GM23248 (cell line): ENCODE measurements at places on chromosomes 12 and 14. TPM values are rescaled to one million over a fixed set of nuclear protein-coding genes. Genes with fewer than 3 reads are reported as not detected.

DNA sequence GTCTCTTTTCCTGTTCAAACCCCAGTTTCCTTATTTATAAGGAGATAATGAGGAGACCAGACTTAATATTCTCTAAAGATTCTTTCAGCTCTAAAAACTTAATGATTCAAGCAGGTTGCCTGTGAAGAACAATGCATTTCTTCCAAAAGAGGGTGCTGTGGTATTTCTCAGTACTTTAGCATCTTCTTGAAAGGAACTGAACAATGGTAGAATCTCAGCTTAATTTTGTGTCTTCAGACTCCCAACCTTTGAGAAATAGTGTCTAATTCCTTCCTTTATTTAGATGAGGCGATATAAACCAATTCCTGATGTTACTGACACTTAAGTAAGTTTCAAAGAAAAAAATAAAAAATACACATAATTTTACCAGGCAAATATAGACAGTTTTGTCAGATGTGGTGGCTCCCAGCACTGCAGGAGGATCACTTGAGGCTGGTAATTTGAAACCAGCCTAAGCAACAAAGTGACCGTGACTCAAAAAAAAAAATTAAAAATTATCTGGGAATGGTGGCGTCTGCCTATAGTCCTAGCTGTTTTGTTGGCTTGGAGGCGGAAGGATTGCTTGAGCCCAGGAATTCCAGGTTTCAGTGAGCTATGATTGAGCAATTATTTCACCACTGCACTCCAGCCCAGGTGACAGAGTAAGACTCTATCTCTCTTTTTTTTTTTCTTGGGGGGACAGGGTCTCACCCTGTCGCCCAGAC lies 76.9 kb upstream of the PSMA6 start:
- peak; percentile 67 for DNase-seq
- H3K27me3 ChIP-seq, result no peaks in the 10 kb centered on the region
- no peak overlapping the region for H3K4me3 ChIP-seq
- H3K36me3 ChIP-seq, result no peaks in the 10 kb centered on the region

GRCh38 chr12:30599608-30600007 lies 96.1 kb downstream of the IPO8 start:
- no peak overlapping the region for H3K4me3 ChIP-seq
- no peaks in the 10 kb centered on the region for H3K27me3 ChIP-seq
- no peak for DNase-seq
- no peaks in the 10 kb centered on the region for H3K4me1 ChIP-seq
- H3K27ac ChIP-seq, result no peak overlapping the region

DNA sequence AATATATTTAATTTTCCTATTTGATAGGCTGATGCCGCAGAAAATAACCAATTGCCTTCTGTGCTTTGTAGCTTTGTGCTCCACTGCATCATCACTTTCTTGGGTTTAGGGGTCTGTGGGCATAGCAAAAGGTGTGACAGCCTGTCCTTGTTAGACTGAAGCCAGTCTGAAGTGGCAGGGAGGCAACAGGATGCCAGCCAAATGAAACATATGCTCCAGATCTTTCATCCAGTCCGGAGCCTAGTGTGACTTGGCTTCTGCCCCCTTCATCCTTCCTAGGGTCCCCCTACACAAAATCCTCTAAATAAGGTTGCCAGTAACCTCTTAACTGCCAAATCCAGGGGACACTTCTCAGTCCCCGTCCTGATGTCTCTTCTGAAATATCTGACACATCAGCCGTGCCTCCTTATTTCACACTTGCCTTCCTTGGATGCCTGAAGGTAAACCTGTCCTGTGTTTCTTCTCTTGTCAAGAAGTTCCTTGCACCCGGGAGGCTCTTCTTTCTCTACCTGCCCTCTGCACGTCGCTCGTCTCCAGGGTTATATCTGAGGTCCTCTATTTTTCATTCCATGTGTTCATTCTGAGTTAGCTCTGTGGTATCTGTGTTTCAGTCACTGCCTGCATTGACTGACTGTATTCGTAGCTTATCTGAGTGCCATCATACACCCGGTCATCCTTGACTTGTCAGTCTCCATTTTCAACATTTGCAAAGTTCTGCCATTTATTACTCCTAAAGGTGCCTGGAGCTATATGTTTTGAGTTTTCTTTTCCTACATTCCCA lies 47.8 kb downstream of the HMGA2 start:
- peaks cover 23% of the 10 kb centered on the region for H3K36me3 ChIP-seq
- no peak overlapping the region for H3K27ac ChIP-seq
- no peaks in the 10 kb centered on the region for H3K27me3 ChIP-seq
- no peak for DNase-seq
- H3K4me1 ChIP-seq, result peaks cover 39% of the 10 kb centered on the region

DNA sequence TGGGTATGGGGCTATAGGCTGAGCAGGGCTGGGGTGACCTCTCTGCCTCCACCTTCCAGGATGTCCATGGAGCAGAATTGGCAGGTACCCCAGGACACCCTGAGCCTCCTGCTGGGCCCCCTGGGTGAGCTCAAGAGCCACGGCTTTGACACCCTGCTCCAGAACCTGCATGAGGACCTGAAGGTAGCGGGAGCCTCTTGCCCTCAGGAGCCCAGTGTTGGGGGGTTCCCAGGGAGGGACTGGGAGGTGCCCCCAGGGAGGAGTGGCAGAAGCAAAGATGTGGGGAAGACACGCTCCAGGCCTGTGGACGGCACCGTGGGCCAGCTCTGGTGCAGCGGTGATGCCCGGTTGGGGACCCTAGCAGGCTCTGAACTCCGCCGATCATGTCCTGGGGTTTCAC lies 8.3 kb downstream of the TNFAIP2 start:
- no peak overlapping the region for H3K27ac ChIP-seq
- no peak overlapping the region for H3K4me3 ChIP-seq
- H3K4me1 ChIP-seq, result 0 out of 2 replicates have a peak, but pooled peaks cover under 1% of the 10 kb centered on the region
- H3K27me3 ChIP-seq, result no peaks in the 10 kb centered on the region
- DNase-seq, result no peak

DNA sequence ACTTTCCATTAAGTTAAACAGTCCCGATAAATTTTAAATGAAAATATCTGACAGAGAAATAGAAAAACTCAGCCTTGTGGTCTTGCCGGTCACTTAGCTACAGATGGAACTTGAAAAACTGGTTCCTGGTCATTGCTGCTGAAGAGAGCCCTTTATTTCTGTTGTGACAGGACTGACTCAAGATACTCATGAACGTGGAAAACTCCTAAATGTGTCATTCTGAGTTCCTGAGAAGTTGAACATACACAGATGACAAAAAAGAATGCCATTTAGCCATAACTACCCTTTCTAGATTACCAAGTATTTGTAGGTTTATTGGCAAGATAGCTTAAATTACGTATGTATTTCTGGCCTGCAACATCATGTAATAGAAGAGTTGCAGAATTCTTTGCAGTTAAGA lies 134.2 kb downstream of the HMGA2 start:
- no peak overlapping the region for H3K27ac ChIP-seq
- peak; percentile 40 for DNase-seq

DNA sequence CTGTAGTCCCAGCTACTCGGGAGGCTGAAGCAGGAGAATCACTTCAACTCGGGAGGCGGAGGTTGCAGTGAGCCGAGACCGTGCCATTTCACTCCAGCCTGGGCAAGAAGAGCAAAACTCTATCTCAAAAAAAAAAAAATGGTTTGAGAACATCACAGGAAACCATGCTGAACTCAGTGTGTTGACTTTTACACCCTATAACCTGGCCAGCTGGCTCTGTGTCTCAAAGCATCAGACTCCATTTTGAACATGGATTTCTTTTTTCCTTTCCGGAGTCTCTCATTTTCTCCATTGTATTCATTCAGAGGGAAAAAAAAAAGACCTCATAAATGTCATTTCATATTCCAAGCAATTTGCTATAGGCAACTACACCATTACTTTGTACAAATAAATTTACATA lies 63.2 kb upstream of the FOXN3 start:
- DNase-seq, result no peak
- no peaks in the 10 kb centered on the region; the same call in 1 of the 2 replicates for H3K4me1 ChIP-seq
- no peaks in the 10 kb centered on the region for H3K36me3 ChIP-seq
- H3K27me3 ChIP-seq, result no peaks in the 10 kb centered on the region
- H3K4me3 ChIP-seq, result no peak overlapping the region
- H3K27ac ChIP-seq, result no peak overlapping the region

GRCh38 chr14:88209273-88209672 lies 113.8 kb downstream of the KCNK10 start:
- no peaks in the 10 kb centered on the region for H3K27me3 ChIP-seq
- H3K27ac ChIP-seq, result no peak overlapping the region
- H3K4me3 ChIP-seq, result no peak overlapping the region
- H3K36me3 ChIP-seq, result no peaks in the 10 kb centered on the region

DNA sequence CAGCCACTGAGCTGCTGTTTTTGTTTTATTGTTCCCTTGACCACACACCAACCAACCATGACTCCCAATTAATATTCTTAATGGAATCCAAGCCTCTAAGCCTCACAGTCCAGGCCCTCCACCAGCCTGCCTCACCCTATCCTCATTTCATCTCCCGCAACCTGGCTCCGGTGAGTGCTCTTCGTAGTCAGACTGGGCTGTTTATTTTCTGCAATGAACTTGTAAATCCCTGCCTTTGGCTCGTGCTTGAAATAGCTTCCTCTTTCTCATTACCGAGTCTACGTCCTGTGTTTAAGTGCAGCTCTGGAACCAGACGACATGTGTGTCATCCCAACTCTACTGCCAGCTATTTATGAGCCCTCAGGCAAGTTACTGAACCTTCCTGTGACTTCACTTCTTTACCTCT lies 12.4 kb upstream of the ETFBKMT start:
- H3K27me3 ChIP-seq, result no peaks in the 10 kb centered on the region
- no peak overlapping the region for H3K4me3 ChIP-seq
- H3K36me3 ChIP-seq, result no peaks in the 10 kb centered on the region
- H3K4me1 ChIP-seq, result no peaks in the 10 kb centered on the region
- no peak overlapping the region for H3K27ac ChIP-seq
- peak; percentile 41 for DNase-seq

DNA sequence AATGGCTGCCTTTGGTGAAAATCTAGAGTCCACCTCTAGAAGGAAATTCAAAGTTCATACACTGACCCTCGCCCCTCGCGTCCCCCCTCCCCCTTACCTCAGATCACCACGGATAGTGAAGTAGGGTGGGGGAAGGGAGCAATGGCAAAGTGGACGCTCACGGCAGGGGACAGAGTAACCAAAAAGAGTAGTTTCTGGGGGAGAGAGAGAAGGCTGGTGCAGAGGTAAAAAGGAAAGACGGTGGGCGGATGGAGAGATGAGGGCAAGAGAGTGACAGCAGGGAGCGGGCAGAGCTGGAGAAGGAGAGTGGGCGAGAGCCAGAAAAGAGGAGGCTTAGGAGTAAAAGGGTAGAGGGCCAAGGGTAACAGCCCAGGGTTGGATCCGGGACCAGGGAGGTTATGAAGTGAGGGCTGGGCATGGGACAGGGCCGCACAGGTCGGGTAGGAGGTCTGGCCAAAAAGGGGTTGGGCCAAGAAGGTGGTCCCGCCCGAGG lies 423 bp downstream of the ALDH6A1 start:
- no peaks in the 10 kb centered on the region for H3K27me3 ChIP-seq
- H3K4me1 ChIP-seq, result peaks cover 16% of the 10 kb centered on the region
- no peaks in the 10 kb centered on the region for H3K36me3 ChIP-seq
- H3K27ac ChIP-seq, result peak overlapping the region; percentile 49
- no peak for DNase-seq

- H3K4me1 ChIP-seq, result peaks cover 4% of the 10 kb centered on the region; the same call in 1 of the 2 replicates
- no peak overlapping the region for H3K27ac ChIP-seq
- no peaks in the 10 kb centered on the region for H3K36me3 ChIP-seq
- no peak for DNase-seq
These were observed 8.0 kb downstream of the SLC8B1 start for GRCh38 chr12:113326775-113327395.

DNA sequence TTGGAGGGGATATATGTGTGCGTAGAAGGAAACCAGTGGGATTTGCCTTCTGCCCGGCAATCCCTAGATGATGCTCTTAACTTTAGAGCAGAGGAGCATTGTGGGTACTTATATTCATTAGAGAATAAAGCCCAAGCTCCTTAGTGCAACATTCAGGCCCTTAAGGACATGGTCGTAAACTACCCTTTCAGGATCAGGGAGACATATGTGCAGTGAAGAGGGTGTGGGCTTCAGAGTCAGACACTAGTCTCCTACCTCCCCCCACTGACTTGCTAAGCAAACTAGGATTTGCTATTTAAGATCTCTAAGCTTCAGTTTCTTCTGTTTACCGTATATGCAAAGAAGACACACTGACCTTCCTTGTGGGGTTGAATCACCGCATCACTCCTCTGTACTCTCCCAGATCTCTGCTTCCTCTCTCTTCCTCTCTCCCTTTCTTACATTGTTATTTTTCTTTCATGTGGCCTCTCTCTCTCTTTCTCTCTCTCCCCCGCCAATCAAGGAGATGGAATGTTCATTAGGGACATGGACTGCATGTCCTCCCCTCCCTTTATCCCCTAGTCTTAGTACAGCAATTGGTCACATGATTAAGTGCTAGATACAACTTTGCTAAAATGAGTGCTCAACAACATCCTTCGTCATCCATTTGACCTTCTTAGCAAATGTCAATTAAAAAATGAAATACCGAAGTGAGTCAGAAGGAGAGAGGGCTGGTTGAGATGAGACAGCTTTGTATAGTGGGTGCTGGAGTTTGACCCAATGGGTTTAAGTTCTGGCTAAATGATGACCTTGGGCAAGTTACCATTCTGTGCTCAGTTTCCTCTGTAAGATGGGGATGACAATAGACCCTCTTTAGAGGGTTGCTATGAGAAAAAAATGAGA lies 91.7 kb downstream of the TMX1 start:
- DNase-seq, result no peak
- H3K27ac ChIP-seq, result no peak overlapping the region
- H3K36me3 ChIP-seq, result no peaks in the 10 kb centered on the region
- no peak overlapping the region for H3K4me3 ChIP-seq
- peaks cover 50% of the 10 kb centered on the region for H3K4me1 ChIP-seq

DNA sequence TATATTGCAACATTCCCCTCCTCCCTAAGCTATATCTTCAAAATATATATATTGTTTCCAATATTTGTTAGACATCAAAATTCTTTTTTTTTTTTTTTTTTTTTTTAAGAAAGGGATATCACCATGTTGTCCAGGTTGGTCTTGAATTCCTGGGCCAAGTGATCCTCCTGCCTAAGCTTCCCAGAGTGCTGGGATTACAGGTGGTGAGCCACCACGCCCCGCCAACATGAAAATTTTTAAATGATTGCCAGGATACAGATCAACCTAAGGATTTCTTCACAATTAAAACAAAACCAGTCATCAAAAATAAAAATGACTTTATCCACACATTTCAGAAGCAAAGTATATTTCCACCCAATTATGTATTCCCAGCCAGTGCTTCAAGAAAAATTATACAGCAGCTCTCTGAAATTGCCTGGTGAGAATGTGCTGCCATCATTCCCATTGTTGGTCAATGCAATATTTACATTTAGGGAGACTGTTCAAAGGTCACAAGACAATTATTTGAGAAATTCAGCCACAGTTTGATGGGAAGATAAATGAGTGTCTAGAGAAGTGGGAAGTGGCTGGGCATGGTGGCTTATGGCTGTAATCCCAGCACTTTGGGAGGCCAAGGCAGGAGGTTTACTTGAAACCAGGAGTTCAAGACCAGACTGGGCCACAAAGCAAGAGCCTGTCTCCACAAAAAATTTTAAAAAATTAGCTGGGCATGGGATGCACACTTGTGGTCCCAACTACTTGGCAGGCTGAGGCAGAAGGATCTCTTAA lies 141.7 kb upstream of the AMIGO2 start:
- peaks cover 14% of the 10 kb centered on the region for H3K4me1 ChIP-seq
- no peak overlapping the region for H3K4me3 ChIP-seq
- DNase-seq, result no peak

GRCh38 chr14:36241183-36241582 lies 64.7 kb upstream of the PTCSC3 start:
- no peak overlapping the region for H3K4me3 ChIP-seq
- no peaks in the 10 kb centered on the region for H3K4me1 ChIP-seq
- no peak for DNase-seq
- H3K27ac ChIP-seq, result no peak overlapping the region

The NGB gene
- total RNA-seq, result not detected in 2 replicates

The LRTM2 gene
- not detected in 2 replicates for total RNA-seq
